ENCODE measurements at places on chromosomes 2 and 18.

GRCh38 chr2:202377207-202377761, 1.2 kb downstream of the BMPR2 start:
- peak; percentile 86 for DNase-seq

DNA sequence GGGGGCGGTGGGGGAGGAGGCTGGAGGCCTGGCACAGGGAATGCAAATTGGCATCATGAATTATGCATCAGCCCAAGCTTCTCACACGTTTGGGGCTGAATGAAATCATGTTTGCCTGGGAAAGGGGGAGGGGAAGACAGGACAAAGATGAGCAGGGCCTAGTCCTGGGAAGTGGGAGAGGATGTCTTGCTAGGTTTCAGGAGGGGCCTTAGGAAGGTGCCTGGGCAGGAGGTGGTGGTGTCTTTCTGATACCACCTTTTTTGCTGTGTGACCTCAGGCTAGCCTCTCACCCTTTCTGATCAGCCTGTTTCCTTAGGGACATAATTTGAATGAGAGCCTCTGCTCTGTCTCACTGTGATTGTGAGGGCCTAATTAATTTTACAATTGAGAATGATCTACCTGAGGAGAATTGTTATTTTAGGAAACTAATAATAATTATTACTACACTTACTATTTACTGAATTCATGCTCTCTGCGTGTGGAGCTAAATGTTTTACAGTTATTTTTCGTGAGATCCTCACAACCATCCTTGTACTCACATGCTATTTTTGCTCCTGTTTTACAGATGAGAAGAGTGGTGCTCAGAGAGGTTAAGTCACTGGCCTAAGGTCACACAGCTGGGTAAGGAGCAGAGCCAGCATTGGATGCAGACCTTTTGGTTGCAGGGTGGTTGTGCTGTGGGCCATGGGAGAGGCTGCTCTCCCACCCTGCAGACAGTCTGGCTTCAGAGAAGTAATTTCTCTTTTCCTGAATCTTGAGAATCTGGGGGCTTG, 39.6 kb downstream of the INHBB start:
- DNase-seq = peak; percentile 12

DNA sequence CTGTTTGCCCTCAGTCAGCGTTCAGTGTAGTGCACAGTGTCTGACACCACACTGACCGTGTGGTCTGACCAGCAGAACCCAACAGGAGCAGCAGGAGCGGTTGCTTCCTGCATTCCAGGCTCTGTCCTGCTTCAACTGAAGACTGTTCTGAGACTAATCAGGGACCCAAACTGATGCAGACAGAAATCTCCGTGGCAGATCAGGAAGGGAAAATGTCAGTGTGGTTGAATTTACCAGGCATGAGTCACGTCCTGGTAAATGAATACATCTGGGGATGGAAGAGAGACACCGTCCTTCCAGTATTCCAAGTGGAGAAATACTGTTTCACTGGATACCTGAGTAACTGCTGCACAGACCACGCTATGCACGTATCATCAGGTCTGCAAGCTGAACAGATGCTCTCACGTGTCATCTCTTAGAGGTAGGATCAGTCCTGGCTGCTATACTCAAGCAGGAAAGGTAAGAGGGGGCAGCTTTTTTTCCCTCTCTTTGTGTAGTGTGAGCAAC, 223.6 kb upstream of the EPAS1 start:
- no peak for DNase-seq

DNA sequence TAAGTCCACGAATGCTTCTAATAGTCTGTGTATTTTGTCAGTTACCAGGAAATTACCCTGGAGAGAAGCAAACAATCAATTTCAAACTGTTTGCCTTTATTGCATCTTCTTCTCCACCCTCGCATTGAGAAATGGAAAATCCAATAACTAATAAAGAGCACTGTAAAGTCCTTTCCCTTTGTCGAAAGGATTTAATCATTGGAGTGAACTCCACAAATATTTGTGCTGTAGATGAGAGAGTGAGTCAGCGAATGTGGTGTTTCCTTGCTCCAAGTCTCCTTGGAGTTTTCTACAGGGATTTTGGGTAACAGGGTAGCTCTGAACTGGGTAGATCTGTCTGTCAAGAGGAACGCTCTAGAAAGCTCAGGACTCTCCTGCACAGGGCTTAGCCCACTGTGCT, 240.2 kb downstream of the KCNS3 start:
- no peak for DNase-seq

DNA sequence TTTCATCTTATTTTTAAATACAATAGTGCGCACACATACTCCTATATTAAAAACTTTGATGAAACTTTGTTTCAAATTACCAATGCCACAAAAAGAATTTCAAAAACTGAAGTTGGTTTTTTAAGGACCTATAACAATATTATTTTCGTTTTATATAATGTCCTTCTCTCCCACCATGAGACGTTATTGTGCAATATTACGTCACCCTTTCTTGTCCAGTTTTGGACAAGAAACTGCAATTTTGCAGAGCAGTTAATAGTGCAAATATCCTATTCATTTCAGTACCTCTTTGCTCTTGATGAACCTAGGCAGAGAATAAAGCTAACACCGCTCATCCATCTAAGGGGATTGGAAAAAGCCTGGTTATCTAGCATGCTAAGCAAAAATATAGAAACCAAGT, 9.7 kb upstream of the ZNF516 start:
- no peak for DNase-seq

Data from spleen (tissue), 13 donors.